ENCODE measurements at places on chromosomes 3 and 15. TPM values are rescaled to one million over a fixed set of nuclear protein-coding genes. Genes with fewer than 3 reads are reported as not detected.

ABHD17C gene
- 4.0 TPM for total RNA-seq

GOLGA6L10 gene
- total RNA-seq, result 0.97 TPM

WDR72 gene
- total RNA-seq, result not detected

GOLGA6D gene
- not detected for total RNA-seq

AQR gene
- total RNA-seq, result 43.7 TPM

YEATS2 gene
- total RNA-seq, result 48.7 TPM

OR5K2 gene
- not detected for total RNA-seq

OR5H6 gene
- total RNA-seq, result not detected

PLSCR5 gene
- total RNA-seq, result not detected

- no peak for DNase-seq
Measured at GRCh38 chr15:44222478-44222877, 27.4 kb upstream of the FRMD5 start.

DNA sequence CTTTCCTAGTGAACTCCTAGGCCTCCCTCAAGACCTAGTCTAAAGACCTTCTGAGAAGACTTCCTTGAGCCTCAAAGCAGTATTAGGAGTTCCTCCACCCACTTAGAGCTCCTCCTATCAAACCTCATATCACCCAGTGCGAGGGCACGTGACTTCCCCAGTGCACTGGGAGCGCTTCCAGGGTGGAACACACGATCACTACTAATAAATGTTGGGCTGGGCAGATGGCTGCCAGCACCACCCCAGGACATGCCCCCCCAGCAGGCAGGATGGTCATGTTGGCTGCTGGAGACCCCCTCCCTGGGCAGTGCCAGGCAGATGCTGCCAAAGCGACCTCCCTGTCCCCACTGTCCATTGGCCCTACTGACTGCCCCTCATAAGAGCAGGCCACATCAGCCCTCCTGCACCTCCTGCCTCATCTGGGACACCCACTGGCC lies 8.5 kb upstream of the PLXND1 start:
- no peak for DNase-seq

- no peak for DNase-seq
Measured at GRCh38 chr15:62749036-62749815, 293.3 kb upstream of the TPM1 start.

GRCh38 chr3:178067721-178068120 lies 468.5 kb upstream of the KCNMB2 start:
- no peak for DNase-seq

DNA sequence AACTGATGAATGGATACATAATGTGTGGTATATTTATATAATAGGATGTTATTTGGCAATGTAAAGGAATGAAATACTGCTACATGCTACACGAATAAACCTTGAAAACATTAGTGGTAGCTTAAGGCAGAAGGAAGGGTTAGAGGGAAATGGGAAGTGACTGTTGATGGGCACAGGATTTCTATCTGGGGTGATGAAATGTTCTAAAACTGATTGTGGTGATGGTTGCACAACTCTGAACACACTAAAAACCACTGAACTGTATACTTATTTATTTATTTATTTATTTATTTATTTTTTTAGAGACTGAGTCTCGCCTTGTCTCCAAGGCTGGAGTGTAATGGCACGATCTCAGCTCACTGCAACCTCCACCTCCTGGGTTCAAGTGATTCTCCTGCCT lies 24.8 kb upstream of the SHISA5 start:
- DNase-seq, result no peak

DNA sequence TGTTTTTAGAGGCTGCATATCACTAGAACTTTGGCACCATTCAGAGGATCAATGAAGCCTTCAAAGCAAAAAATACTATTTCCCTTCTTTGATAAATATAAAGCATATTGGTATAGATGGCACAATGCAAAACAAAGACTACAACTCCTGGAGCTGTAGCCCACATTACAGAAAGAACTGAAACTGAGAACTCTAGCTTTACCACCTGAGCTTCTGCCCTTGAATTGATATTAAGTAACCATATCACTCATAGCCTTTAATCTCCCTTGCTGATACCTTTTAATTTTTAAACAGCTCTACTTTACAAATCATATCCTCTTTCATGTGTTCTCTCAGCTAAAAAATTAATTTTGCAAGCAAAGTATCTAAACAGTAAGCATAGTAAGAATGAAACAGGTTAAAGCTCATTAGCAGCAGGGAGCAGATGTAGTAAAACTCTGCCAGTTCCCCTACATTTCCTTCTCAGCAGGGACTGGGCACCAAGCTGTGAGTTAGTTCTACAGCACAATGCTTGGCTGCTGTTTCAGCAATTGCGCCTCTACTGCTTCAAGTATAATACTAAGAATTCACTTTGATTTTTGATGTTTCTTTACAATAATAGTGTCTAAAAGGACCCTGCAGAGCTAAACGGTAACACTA lies 97.9 kb upstream of the NANOGP8 start:
- DNase-seq, result no peak

DNA sequence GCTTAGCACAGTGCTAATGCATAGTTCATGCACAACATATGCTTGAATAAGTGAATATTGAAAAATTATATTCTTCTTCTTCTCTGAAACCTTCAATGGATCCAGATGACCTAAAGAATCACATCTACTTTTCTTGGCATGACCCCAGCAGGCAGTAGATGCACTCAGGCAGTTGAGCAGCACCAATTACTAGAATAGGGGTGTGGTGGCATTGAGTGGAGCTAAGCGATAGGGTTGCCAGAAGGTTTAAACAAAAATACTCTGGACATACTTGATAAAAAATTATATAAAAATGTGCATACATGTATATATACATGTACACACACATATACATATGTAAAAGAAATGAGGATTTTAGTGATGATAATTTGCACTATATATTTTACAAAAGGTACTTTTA lies 81.8 kb downstream of the NFKBIZ start:
- DNase-seq, result no peak

DNA sequence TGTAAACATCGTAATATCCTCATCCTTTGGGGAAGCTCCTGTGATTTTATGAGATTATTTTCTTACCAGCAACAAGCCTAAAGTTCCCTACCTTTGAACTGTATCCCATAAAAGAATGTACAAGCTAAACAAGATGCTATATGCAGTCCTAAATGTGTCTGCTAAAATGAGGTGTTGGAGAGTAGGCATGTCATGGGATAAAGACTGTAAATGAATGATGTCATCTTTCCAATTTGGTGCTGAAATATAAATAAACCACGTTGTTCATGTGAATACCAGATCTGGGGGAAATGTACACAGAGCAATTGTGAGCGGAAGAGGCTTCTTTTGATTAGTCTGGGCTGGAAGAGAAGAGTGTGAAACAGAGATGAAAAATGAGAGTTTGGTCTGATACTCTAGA lies 214.9 kb upstream of the WNT5A start:
- no peak for DNase-seq

- no peak for DNase-seq
Measured at GRCh38 chr3:136753326-136753939, 1.3 kb upstream of the STAG1 start.

- no peak for DNase-seq
Measured at GRCh38 chr15:29822100-29822683, at the start of gene TJP1. TJP1 (minus strand) TSS chr15:29822468; CDS start chr15:29822028, 440 bp downstream.

- DNase-seq, result peak; percentile 50
Measured at GRCh38 chr3:8239718-8240695, 261.6 kb upstream of the LMCD1 start.

DNA sequence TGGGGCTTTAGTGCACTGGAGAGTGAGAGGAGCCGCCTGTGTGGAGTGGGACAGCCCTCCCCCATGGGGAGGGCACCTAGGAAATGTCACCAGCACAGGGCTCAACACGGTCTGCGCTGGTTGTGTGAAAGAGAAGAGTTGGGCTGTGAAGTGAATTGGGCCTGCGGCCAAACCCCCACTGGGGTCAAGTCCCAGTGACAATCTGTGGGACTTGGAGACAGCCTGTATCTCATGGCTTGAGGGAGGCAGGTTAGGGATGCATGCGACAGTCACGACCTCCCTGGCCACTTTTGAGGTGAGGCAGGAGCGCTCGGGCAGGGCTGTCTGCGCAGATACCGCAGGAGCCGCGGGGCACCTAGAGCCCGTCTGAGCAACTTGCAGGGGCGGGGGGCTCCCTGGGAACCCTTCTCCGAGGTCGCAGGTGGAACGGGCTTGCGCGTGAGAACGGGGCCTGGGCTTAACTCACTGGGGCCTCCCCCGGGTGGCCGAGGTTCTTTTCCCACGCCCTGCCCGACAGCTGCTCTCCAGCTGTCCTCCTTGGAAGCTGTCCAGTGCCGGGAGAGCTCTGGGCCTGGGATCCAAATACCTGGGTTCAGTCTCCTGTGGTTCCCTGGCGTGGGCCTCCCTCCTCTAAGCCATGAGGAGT lies 77.4 kb downstream of the SNRK start:
- DNase-seq, result no peak

DNA sequence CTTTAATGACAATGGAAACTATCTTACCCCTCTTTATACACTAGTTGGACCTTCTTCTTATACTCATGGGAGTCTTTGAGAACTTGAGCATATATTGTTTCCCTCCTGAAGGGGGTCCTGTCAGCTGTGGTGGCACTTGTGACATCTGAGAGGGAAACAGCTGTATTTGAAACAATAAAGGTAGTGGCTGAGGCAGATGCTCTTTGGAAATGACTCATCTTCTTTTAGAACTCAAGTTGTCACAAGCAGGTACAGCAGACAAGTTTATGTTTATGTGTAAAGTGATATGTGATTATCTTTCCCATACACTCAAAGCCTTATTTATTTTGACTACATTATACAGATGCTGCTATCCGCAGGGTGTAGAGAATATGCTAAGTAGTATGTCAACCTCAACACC lies 220.0 kb upstream of the GRM7 start:
- DNase-seq, result no peak

DNA sequence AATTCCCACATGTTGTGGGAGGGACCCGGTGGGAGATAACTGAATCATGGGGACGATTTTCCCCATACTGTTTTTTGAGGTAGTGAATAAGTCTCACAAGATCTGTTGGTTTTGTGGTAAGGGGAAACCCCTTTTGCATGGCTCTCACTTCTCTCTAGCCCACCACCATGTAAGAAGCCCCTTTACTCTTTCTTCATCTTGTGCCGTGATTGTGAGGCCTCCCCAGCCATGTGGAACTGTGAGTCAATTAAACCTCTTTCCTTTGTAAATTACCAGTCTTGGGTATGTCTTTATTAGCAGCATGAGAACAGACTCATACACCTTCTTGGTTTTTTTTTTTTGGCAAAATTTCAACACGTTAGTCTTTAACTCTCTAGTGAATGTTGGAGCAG lies 18.1 kb downstream of the ARL8B start:
- DNase-seq, result no peak

- no peak for DNase-seq
Measured at GRCh38 chr15:78035321-78035751, 42.2 kb downstream of the TBC1D2B start.

GRCh38 chr3:178947738-178948137 lies 123.9 kb downstream of the ZMAT3 start:
- DNase-seq, result no peak

- no peak for DNase-seq
Measured at GRCh38 chr3:13254028-13254951, 165.8 kb downstream of the NUP210 start.

DNA sequence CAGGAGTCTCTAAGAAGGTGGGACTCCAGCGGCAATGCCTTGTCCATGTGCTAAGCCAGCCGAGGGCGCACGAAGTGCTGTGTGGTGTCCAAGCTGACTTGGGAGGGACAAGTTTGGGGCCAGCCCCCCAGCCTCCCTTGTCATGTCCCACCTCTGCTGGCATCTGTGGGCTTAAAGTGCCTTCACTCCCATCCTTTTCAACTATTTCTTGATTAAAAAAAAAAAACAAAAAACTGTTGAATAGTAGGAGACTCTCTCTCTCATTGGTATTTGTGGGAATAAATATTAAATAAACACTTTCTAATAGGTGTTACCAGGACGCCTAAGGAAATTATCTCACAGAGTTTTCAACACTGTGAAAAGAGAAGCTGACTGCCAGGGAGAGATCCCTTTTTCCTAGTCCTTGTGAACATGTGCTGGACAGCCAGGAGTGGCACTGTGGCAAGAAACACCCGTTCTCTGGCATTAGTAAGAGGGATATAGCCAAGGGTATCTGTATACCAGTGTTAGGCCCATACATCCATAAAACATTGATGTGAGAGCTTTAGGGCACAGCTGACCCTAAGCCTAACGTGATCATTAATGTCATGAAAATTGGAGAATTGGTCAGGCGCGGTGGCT lies 158.0 kb downstream of the IGF1R start:
- no peak for DNase-seq

GRCh38 chr3:33042668-33043067 lies 54.3 kb downstream of the GLB1 start:
- DNase-seq, result no peak

DNA sequence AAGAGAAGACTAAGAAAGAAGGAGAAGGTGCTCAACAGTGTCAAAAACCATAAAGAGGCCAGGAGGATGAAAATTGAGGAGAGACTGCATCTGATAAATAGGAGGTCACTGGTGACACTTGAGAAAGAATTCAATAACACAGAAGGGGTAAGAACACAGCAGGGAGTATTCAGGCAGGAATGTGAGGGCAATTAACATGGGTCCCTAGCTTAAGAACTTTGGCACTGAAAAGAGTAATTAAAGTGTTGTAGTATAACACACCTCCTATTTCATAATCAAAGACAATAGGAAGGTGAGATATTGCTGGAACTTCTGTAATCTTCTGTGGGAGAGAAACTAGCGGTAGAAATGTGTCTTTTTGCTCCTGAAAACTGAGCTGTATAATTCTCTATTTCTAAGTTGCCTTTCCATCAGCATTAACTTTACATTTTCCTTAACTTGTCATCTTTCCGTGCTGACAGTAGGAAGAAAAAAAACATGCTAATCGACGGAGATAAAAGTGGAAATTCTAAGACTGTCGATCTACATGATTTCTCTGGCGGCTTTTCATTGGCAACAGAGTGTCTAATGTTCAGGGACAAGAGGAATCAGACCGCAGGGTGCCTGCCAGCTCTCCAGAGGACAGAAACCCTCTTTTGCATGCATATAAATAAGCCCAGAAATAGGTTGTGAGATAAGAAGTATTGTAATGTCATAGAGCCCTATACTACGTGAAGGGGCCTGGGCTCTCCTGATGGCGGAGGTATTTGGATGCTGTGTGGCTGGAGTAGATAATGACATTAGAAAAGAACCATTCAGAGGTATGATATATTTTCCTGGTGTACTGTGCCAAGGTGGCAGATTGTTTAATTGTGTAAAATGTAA lies 147.9 kb upstream of the GAP43 start:
- DNase-seq, result no peak

DNA sequence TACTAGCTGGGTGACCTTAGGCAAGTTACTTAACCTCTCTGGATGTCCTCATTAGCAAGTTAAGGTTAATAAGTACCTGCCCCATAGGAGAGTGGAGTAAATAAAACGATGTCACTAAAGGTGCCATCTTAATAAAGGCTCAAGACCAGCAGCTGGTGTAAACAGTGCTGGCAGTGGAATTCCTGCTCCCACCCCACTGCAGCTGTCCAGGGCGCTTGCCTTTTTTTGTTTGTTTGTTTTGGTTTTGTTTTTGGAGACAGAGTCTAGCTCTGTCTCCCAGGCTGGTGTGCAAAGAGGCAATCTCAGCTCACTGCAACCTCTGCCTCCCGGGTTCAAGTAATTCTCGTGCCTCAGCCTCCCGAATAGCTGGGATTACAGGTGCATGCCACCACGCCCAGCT lies 28.9 kb downstream of the IDH3A start:
- no peak for DNase-seq

All from activated CD4-positive, alpha-beta T cell treated with anti-CD3 and anti-CD28 coated beads, Interleukin-2, amount 10 ng/mL, durations not matched to agents 7 days and 5 days (primary cell).